ENCODE measurements at places on chromosomes 4 and X.

DNA sequence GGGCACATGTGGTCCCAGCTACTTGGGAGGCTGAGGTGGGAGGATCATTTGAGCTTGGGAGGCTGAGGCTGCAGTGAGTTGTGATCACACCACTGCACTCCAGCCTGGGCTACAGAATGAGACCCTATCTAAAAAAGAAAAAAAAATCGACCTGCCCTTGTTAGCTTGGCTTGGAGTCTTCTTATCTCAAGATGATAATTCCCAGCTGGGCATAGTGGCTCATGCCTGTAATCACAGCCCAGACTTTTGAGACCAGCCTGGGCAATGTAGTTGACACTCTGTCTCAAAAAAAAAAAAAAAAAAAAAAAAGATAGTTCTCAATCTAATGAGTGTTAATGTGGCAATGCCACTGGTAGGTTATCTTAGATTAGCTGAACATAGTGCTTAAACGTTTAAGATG lies 41.0 kb downstream of the QRFPR start:
- DNase-seq, result no peak

- DNase-seq, result peak; percentile 80
Measured at GRCh38 chrX:132480581-132481203, 8.1 kb downstream of the MBNL3 start.

GRCh38 chr4:168765726-168766125 lies 244.3 kb downstream of the CBR4 start:
- DNase-seq, result no peak

- no peak for DNase-seq
Measured at GRCh38 chrX:19479458-19479857, 35.9 kb downstream of the MAP3K15 start.

DNA sequence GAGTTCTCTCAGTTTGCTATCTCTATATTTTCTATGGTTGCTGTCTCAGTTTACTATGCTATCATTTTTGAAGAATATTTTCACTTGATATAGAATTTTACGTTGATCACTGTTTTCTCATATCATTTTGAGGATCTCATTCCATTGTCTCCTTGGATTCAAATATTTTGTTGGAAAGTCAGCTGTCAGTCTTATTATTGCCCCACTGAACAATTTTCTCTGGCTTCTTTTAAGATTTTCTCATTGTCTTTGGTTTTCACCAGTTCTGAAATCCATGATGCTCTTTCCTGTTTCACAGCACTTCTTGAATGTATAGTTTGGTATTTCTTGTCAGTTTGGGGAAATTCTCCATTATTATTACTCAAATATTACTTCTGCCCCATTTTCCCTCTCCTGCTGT lies 81.1 kb downstream of the ENPP6 start:
- no peak for DNase-seq

DNA sequence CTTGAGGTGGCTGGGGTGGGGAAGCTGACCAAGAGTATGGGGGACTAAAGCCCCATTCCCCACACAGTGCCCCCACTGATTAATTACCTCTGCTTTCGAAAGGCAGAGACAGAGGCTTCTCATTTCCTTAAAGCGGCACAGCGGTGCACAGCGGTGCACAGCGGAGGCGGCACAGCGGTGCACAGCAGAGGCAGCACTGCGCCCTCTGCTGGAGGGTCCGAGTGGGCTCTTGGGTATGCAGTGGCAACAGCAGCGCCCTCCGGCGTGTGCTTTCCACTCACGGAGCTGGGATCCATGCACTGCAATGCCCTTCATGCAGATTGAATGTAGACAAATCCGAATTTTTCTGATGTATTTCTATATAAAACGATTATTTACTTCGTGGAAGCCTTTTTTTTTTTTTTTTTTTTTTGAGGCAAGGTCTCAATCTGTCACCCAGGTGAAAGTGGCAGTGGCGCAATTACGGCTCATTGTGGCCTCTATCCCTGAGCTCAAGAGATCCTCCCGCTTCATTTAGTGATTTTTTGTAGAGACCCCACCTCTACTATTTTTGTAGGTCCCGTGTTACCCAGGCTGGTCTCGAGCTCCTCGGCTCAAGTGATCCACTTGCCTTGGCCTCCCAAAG lies 19.7 kb upstream of the PRPS2 start:
- no peak for DNase-seq

DNA sequence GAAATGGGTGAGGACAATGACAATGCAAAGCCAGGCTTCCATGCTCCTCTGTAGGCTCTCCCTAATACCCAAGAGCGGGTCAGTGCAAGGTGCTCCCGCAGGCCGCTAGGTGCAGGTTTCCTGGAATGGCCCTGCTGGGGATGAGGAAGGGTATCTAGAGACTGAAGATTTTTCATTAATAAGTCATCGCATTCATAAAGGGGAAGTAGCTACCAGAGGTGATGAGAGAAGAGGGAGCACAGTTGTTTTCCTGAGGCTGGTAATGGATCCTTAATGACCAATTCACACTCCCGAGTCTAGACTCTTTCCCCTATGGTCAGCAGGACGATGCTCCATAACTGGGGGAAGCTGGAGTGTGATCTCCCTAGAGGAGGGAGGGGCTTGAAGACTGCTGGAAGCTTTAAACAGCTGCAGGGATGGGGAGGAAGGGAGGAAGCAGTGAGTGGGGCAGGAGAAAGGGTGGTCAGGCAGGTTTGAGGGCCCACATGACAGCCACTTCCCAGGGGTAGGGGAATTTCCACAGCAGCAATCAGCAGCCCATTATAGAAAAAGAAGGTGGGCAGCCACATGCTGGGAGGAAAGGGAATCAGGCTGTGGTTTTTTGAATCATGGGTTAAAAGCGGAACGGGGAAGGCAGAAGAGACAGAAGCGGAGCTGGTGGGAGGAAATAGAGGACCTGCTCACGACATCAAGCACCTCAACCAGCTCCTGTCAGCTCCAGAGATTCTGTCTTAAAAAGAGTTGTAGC lies 10.2 kb upstream of the ATP6AP2 start:
- no peak for DNase-seq
